ENCODE measurements at places on chromosomes 2 and 18. TPM values are rescaled to one million over a fixed set of nuclear protein-coding genes. Genes with fewer than 3 reads are reported as not detected.

DNA sequence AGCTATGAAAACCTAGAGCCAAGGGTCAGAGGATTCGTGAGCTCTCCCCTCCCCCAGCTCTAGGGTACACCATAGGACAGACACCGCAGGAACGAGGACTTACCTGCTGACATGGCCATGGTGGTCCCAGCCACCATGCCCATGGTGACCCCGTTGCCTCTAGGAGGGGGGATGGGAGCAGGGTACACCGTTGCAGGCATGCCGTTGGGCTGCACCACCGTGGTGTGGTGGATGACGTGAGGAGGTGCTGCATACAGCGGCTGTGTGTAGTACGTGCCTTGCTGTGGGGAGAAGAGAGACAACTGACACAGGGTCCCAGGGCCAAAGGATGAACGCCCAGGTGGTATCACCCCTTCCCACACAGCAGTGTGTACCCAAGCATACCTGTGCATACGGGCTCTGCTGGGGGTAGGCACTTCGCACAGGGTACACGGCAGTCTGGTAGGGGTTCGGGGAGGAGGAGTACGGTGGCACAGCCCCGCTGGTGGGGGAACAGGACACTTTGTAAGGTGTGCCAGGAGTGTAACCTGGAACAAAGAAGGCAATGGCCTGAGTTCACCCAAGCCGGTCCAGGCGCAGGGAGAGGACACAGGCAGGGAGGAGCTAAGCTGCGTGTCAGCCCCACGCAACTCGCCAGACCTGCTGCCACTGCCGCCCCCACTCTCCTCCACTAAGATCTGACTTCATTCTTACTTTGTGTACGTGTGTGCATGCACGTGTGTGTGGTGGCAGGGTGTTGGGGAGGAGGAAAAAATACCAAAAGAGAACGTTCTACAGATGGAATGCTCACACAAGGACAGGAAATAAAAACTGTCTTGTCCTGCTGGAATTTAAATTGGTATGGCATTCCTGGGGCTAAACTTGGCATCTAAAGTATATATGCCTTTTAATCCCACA, 37.8 kb downstream of the FAM168B start:
- DNase-seq = no peak
- peaks cover 4% of the 10 kb centered on the region for H3K36me3 ChIP-seq
- H3K27ac ChIP-seq = no peak overlapping the region
- no peaks in the 10 kb centered on the region for H3K27me3 ChIP-seq
- H3K4me1 ChIP-seq = no peaks in the 10 kb centered on the region

- no peak for DNase-seq
- H3K27me3 ChIP-seq = no peaks in the 10 kb centered on the region
- H3K27ac ChIP-seq = no peak overlapping the region
- H3K4me1 ChIP-seq = no peaks in the 10 kb centered on the region
- H3K36me3 ChIP-seq = no peaks in the 10 kb centered on the region
Observed at GRCh38 chr2:236656166-236656565, 86.5 kb downstream of the ACKR3 start.

DNA sequence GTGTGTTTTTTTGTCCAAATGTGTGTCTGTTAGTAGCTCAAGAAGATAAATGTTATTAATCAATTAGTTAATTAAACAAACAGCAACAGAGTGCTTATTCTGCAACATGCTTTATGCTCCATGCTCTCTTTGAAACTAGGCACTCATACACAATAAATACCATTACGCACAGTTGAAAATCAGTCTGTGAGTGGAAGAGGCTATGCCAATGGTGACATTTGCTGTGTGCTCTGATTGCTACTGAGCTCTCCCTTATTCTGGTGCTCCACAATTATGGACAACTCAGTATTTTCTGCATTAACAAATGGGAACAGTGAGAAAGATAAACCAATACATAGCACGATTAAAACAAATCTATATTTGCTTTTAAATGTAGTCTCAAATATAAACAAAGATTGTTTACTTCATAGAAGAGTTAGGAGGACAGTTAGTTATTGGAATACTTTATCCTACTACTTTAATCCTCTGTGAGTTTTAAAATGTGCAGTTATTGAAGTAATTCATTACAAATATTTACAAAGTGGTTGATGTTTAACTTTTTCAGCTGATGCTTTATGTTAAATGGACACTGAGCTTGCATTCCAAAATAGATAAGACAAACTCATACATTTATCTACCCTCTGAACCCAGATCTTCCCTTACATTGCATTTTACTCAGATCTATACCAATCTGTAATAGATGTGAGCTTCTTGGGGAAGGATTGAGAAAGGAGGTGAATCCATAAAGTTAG, 55.3 kb downstream of the NXPH2 start:
- H3K27me3 ChIP-seq = no peaks in the 10 kb centered on the region
- no peak overlapping the region for H3K27ac ChIP-seq
- H3K36me3 ChIP-seq = no peaks in the 10 kb centered on the region

DNA sequence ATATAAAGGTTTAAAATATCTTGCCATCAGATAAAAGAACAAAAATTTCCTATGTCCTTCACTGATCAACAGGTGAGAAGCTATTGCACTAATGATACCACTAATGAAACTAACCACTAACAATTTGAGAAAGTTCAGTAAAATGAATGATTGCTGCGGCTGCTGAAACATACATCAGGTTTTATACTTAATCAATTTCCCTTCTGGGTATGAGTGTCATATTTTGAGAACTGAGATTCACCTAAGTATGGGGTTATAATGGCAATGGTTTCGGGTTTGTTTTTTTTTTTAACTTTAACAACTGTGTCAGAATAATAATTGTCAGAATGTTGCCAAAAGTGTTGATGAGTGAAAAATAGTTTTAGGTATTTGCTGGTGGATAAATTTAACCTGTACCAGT, 151.3 kb upstream of the SLC39A10 start:
- no peak for DNase-seq
- no peaks in the 10 kb centered on the region for H3K27me3 ChIP-seq
- H3K36me3 ChIP-seq = no peaks in the 10 kb centered on the region
- H3K4me3 ChIP-seq = no peak overlapping the region
- H3K4me1 ChIP-seq = no peaks in the 10 kb centered on the region
- H3K27ac ChIP-seq = no peak overlapping the region

DNA sequence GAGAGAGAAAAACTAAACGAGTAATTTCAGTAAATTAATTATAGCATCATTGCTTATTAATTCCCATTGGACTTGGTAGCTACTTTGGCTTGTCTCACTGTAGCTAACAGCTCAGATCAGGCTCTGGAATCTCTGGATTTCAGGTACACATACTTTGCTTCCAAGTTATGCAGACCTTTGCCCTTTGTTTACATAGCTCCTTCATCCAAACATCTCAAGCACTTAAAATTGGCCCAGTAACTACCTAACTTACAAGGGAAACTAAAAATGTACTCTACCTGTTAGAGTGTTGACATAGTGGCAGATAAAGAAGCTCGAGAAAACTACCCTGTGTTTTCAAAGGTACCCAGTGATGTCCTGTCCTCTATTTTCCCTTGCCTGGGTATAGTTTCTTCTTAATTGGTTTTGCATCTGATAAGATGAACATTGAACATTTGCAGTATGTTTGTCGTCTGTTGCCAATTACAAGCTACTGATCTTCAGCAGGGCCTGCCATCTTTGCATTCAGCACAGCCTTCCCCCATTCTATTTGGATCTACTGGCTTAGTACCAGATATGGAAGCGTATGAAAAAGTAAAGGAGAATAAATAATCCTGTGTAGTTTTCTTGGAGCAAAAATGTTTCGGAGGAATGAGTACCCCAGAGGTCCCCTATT, 601.5 kb upstream of the FANCL start:
- no peak for DNase-seq
- H3K4me1 ChIP-seq = no peaks in the 10 kb centered on the region
- no peaks in the 10 kb centered on the region for H3K36me3 ChIP-seq

DNA sequence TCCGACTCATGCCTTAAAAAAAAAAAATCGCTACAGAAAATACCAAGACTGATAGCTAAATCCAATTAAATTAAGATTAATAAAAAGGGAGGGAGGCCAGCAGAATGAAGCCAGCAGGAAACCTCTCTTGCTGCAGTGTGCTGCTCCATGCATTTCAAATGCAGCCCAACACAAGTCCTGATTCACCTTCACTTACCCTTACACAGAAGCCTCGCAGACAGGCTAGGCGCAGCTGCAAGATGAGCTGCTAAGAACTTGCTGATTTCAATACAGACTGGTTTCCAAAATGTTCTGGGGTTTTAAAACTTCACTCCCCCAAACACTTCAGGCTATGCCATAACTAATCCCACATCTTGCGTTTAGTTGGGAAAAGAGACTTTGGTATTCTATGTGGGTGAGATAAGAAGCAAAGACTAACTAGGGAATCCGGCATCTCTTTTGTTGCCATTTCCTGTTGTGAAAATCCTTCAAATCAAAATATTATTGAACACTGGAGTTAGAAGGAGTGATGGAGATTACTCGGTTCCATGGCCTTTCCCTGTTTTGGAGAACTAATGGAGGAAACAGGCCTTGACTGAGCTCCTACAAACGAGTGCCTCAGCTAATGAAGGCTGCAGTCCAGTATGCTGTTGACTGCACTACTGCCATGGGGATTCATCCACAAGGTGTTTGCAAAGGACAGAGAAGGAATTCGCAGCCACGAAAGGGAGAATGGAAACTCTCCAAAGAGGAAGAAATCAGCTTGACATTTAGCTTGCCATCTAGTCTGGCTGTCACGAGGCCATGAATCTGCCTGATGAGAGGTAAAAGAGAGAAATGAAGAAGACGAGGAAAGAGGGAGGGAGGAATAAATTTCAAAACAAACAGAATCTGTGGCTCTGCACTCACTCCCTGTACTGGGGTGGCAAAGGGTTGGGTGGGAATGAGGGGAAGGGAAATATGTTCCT, 67.3 kb downstream of the CLHC1 start:
- H3K36me3 ChIP-seq = no peaks in the 10 kb centered on the region
- peak overlapping the region; percentile 85 for H3K27ac ChIP-seq
- H3K27me3 ChIP-seq = no peaks in the 10 kb centered on the region
- H3K4me3 ChIP-seq = no peak overlapping the region
- no peak for DNase-seq

Gene NT5C1B
- total RNA-seq = not detected

Gene NGEF
- total RNA-seq = 6.3 TPM

Gene ZNF516
- 12.0 TPM for total RNA-seq

Gene PLEKHA3
- total RNA-seq = 9.8 TPM

Gene NEU4
- total RNA-seq = 0.44 TPM

Measured in breast epithelium (tissue), 4 donors.